ENCODE measurements at places on chromosomes 3 and 15.

GRCh38 chr3:51618496-51618895 is 52.6 kb upstream of the TEX264 start:
- DNase-seq, result no peak

- DNase-seq, result no peak
Observed at GRCh38 chr3:89165636-89166263, 58.3 kb downstream of the EPHA3 start.

GRCh38 chr15:70437089-70437488 is 326.3 kb downstream of the UACA start:
- no peak for DNase-seq

DNA sequence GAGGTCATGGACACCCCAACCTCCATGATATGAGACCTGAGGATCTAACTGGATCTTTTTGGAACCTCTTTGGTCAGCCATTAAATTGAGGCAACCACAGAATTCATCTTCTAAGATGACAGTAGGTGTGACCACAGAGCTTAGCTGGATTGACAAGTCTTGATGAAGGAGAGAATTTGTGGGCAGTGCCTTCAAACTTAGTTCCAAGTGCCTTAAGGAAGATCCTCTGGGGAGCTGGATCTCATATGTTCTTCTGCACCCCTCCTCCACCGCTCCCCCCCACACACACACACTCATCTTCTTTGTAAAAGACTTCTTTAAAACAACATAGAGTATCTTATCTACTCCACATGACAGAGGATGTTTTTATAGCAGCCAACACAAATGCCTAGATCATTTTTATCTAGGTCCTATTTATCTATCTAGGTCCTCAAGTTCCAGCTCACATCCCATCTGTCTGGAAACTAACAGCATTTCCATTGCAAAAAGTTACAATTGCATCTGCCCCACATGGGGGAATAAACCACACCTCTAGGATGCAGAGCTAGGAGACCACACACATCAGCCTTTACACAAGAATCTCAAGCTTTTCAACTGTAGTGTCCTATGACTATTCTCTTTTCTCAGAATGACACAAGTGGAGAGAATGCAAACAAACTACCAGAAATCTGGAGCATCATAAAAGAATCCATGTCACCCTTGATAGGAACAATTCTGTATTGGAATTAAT is 37.4 kb downstream of the WWTR1 start:
- DNase-seq, result no peak

GRCh38 chr3:87390821-87391220 is 114.4 kb upstream of the POU1F1 start:
- DNase-seq, result no peak

GRCh38 chr3:145698749-145699148 is 462.2 kb downstream of the PLOD2 start:
- no peak for DNase-seq

GRCh38 chr3:157614896-157615295 is 111.7 kb upstream of the VEPH1 start:
- DNase-seq, result no peak

DNA sequence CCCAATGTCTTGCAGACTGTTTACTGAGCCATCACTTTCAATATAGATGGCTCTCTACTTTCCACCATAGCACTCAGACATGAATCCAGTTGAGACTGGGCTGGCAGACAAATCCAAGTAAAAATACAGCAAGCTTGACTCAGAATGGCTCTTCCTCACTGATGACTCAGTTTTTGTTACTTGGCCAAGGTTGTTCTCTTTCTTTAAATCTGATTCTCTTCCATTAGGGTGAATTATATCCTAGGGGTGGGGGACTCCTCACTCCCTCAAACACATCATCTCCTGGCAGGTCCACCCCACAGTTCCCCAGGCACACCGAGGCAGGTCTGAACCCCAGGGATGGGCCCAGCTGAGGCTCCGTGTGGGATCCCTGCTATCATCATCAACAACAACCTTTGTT is 157.9 kb downstream of the MEX3B start:
- no peak for DNase-seq

- DNase-seq, result no peak
Observed at GRCh38 chr3:186221760-186222378, 113.0 kb upstream of the ETV5 start.

DNA sequence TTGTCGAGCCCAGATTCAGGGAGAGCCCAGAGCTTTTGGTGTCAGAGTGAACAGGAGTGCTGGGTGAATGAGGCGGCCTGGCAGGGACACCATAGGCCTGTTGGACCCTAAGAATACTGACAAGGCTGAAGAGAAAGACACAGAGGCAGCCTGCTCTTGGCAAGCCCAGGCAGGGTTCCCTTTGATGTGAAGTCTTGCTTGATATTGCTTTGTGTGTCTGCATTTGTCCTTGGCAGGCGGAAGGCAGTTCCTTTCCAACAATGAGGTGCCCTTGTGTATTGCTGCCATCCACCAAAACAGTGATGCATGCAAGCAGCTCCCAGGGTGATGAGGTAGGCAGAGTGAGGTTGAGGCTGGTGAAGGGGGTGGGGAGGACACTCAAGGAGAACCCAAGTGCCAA is 152.7 kb upstream of the TSC22D2 start:
- DNase-seq, result no peak

DNA sequence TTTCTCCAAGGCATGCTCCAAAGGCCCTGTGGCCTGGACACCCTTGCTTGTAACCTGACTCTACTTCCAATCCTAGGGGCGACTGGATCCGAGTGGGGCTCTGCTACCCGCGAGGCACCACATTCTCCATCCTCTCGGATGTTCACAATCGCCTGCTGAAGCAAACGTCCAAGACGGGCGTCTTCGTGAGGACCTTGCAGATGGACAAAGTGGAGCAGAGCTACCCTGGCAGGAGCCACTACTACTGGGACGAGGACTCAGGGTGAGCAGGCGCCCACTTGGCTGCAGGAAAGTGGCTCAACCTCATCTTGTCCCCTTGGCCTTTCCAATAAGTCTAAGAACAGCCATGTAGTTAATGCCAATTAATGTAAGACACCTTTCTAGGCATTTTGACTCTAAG is 51.9 kb downstream of the MESD start:
- DNase-seq, result no peak

GRCh38 chr15:31324806-31325594 is 1.6 kb upstream of the KLF13 start:
- no peak for DNase-seq

- DNase-seq, result no peak
Observed at GRCh38 chr3:11632564-11632963, 11.2 kb downstream of the VGLL4 start.

DNA sequence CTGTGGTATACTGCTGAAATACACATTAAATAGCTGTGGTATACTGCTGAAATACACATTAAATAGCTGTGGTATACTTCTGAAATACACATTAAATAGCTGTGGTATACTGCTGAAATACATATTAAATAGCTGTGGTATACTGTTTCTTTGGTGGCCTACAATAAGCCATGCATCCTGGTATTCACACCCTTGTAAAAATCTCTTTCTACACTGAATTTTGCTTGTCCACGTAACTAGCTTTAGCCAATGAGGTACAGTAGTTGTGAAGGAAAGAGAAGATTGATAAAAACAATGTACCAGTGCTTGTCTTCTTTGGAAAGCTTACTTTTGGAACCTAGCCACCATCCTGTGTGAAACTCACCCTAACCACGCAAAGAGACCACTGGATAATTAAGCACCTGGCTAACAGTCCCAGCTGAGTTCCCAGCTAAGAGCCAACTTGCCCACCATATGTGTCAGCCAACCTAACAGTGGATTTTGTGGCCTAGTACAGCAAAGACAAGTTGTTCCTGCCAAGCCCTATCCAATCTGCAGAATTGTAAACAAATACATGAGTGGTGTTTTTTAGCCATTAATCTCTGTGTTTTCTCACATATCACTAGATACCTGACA is 103.4 kb upstream of the MELTF start:
- no peak for DNase-seq

DNA sequence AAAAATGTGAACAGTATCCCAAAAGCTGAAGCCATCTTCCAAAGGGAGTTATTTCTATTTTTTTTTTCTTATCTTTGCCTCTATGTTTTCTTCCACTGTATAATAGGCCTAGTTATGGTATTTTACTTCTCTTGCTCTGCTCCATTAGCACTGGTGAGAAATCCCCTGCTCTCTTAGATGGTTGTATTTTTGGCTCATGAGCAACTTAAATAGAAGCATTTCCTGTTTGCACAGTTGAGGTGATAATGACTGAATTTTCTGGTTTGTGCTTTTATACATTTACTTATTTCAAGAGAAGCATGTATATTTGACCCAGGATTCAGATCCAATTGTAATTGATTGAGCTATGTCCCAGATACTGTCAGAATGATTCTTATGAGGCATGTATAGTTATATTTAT is 61.6 kb upstream of the CD200R1L start:
- no peak for DNase-seq

- peak; percentile 60 for DNase-seq
Observed at GRCh38 chr3:139329364-139329850, 14.4 kb upstream of the MRPS22 start.

GRCh38 chr3:172333692-172334457 is 114.4 kb downstream of the GHSR start:
- no peak for DNase-seq

DNA sequence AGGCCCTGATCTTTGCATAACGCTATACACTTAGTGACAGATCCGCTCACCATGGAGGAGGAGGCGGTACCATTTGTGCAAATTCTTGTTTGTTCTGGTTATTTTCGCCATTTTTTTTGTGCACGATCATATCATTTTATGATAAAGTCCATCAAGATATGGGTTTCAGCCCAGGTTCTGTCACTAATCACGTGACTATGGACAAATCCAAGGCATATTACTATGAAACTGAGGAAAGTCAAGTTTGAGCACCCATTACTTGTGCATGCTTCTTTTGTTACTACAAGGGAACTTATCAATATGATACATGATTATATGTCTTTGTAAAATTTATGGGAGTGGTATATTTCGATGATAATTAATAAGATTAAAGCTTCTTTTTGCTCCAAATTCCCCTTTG is 829.5 kb downstream of the ROBO2 start:
- DNase-seq, result no peak

GRCh38 chr3:127264292-127264691 is 23.6 kb downstream of the PRR20G start:
- no peak for DNase-seq

- no peak for DNase-seq
Observed at GRCh38 chr3:178304758-178305467, 231.3 kb upstream of the KCNMB2 start.

DNA sequence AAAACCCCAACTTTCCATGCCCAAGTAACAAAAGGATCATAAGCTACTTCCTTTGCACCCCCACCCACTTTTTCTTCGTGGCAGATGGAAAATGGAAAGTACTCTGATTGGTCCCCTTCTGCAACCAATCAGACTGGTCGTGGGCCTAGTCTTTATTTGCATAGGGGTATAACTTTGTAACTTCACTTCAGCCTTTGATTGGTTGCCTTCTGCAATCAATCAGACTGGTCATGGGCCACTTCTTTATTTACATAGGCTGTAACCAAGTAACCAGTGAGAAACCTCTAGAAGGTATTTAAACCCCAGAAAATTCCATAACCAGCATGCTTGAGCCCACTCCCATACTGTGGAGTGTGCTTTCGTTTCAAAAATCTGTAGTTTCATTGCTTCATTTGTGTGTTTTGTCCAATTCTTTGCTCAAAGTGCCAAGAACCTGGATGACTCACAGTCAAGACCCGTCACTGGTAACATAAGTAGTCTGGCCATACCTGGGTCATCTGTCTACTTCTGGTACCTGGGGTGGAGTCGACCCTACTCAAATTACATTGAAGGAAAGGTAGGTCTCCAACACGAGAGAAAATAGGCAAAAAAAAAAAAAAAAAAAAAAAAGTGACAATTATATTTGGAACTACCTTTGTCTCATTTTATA is 41.9 kb downstream of the CMTM8 start:
- no peak for DNase-seq

- DNase-seq, result no peak
Observed at GRCh38 chr3:42014458-42014920, 52.6 kb upstream of the ULK4 start.

- DNase-seq, result no peak
Observed at GRCh38 chr15:63446255-63446654, 58.1 kb upstream of the USP3 start.

DNA sequence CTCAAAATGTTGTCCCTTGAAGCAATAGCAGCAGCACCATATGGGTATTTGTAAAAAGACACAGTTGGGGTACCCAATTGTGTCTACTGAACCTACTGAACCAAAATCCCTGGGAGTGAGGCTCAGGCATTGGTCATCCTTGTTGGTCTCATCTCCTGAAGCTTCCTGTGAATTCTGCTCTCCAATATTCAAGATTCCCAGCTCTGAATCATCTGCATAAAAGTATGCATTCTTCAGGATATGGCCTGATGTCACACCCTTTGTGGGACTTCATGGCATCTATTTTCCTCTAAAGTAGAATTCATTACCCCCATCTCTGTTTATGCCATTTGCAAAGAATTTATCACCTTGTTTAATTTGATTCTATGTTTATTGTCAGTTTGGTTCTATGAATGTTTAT is 13.3 kb upstream of the PTX3 start:
- DNase-seq, result no peak

- no peak for DNase-seq
Observed at GRCh38 chr3:193595939-193596487, 3.0 kb downstream of the OPA1 start.

- no peak for DNase-seq
Observed at GRCh38 chr3:69085833-69086722, 1.3 kb downstream of the ARL6IP5 start.

Data from NCI-H524 treated with DMSO at 0.1 percent for 48 hours (cell line).